Activated CD4-positive, alpha-beta T cell treated with anti-CD3 and anti-CD28 coated beads for 24 hours (primary cell): ENCODE measurements at places on chromosomes 6 and 20.

DNA sequence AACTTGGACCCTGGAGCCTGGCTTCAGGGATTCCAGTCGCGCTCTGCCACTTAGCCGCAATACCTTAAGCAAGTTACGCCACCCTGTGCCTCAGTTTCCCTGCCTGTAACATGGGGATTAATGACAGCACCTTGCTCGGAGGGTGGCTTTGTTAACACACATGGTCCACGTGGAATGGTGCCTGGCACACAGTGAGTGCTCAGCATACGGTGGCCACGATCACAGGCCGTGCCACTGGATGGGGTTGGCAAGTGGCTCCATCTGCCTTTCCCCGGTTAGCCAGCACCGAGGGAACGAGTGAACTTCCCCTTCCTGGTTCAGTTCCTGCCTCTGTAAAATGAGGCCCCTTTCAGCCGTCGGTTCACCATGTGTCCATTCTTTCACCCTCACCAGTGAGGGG lies 17.2 kb downstream of the C6orf132 start:
- DNase-seq, result no peak

DNA sequence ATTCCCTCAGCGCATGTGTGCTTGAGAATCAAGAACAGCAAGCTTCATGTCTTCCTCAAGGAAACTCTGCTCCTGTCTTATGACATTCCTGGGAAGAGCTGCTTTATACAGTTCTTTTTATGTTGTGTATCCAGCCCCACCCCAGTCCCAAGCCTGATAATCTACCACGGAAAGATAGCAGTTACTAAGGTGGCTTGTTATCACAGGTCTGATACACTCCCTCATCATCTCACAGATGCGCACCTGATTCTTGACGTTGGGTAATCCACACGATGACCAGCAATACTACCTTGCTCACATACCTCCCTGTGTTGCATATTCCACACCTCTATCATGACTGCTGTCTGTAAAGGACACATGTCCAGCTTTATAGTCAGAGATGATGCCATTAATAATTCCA lies 3.2 kb downstream of the NHLRC1 start:
- DNase-seq, result no peak

DNA sequence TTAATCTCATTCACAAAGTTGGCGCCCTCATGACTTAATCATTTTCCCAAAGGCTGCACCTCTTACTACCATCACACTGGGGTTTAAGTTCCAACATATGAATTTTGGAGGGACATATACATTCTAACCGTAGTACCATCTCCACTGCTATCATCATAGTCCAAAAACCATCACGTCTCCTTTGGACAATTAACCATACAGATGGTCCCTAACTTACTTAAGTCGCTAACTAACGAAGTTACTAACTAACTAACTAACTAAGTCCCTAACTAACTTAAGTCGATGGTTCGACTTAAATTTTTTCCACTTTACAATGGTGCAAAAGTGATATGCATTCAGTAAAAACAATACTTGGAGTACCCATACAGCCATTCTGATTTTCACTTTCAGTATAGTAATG lies 24.0 kb upstream of the TBC1D22B start:
- DNase-seq, result no peak

GRCh38 chr6:43728586-43728985 lies 41.0 kb upstream of the MRPS18A start:
- DNase-seq, result no peak

DNA sequence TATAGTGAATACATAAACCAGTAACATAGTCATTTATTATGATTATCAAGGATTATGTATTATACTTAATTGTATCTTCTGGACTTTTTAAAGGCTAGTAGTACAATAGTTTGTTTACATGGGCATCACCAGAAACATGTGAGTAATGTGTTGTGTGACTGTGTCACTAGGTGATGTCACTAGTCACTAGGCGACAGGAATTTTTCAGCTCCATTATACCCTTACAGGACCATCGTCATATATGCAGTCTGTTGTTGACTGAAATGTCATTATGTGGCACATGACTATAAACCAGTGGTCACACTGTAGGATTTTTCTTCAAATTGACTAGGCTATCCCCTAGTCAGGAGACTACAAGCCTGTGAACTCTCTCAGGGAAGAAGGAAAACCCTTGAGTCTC lies 86.5 kb upstream of the CENPW start:
- DNase-seq, result no peak

DNA sequence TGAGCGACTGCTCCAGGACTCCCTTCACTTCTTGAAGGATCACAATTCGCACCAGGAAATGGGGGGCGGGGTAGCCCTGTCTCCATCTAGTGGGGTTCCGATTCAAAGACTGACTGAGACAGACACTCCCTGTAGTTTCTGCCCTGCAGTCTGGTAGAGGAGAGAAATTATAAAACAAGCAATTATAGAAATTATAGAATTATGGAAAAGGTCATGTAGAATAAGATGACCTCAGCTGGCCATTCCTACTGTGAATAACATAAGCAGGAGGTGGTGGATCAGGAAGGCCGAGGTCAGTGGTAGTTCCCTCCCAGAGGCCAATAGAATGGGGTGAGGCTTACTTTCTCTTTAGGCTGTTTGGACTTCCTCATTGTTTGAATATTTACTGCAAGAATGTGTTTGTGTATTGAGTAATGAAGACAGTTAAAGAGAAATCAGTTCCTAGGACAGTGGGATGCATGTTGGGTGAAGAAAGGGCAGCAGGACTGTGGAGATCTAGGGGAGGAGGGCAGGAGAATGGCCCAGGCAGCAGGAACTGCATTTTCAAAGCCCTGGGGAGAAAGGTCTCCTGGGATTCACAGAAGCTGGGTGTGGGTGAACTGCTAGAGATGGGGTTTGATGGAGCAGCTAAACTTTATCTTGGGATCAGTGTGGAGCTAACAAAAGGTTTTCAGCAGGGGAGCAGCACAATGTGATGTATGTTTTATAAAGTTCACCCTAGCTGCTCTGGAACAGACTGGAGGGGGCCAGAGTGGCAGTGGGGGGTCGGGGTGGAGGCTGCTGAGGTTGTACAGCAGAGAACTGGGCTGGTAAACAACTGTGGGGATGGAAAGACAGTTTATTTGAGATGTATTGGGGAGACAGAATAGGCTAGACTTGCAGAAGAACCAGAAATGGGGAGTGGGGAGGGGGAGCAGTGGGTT lies 2.1 kb downstream of the ZNF341 start:
- DNase-seq, result no peak

GRCh38 chr6:142457638-142458406 lies 156.0 kb downstream of the ADGRG6 start:
- DNase-seq, result no peak
